NCI-H1417 treated with DMSO at 0.1 percent for 48 hours (cell line): ENCODE measurements at places on chromosomes 13 and 19.

DNA sequence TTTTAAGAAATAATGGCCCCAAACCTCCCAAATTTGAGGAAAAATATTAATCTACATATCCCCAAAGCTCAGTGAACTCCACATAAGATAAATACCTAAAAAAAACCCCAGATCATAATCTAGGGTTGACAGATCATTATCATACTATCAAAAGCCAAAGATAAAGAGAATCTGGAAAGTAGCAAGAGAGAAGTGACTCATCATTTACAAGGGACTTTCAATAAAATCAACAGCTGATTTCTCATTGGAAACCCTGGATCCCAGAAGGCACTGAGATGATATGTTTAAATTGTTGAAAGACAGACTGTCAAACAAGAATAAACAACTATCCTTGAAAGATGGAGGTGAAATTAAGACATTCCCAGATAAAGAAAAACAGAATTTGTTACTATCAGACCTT, 199.3 kb downstream of the KCNRG start:
- no peak for DNase-seq

- no peak for DNase-seq
Measured at GRCh38 chr13:66222926-66223325, 1007.2 kb downstream of the PCDH9 start.

GRCh38 chr13:99967869-99968520, 3.6 kb downstream of the ZIC5 start:
- no peak for DNase-seq

GRCh38 chr13:98515818-98516465, 61.0 kb downstream of the STK24 start:
- no peak for DNase-seq
